Fibroblast of skin of left quadriceps (primary cell): ENCODE measurements at places on chromosomes 5 and 9.
A peak's percentile ranks its signal among the peaks of the same experiment; 100 is the strongest.

GRCh38 chr5:5675511-5675910 is 253.0 kb downstream of the ICE1 start:
- no peak for DNase-seq

- DNase-seq: no peak
These were observed 11.3 kb upstream of the SPZ1 start for GRCh38 chr5:80308526-80308925.

- DNase-seq: no peak
These were observed 10.2 kb downstream of the C9orf50 start for GRCh38 chr9:129610473-129611306.

- no peak for DNase-seq
These were observed 8.5 kb upstream of the PRXL2C start for GRCh38 chr9:96663506-96664120.

DNA sequence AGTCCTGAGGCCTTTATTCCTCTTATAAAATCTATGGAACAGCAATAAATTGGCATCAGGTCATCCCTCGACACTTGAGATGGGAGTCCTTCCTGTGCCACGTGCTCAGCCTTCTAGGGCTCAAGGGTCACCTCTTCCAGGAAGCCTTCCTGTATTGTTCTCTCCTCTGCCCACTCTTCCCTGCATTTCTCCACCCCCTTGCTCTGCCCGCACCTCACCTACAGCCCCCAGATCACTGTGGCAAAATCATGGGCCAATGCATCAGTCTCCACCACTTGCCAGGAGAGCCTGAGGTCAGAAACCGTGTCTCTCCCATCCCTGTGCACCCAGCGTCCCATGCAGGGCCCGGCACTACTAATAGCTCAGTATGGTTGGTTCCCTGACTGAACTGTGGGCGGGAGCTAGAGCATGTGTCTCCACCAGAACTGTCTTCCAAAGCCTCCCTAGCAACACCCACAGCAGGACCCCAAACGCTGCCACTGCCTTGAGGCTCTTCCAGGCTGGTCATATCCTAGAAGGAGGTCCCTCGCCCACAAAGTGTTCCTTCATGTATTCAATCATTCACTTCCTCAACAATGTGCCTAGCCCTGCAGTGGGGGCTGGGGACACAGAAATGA is 13.5 kb downstream of the DUSP1 start:
- DNase-seq: no peak

DNA sequence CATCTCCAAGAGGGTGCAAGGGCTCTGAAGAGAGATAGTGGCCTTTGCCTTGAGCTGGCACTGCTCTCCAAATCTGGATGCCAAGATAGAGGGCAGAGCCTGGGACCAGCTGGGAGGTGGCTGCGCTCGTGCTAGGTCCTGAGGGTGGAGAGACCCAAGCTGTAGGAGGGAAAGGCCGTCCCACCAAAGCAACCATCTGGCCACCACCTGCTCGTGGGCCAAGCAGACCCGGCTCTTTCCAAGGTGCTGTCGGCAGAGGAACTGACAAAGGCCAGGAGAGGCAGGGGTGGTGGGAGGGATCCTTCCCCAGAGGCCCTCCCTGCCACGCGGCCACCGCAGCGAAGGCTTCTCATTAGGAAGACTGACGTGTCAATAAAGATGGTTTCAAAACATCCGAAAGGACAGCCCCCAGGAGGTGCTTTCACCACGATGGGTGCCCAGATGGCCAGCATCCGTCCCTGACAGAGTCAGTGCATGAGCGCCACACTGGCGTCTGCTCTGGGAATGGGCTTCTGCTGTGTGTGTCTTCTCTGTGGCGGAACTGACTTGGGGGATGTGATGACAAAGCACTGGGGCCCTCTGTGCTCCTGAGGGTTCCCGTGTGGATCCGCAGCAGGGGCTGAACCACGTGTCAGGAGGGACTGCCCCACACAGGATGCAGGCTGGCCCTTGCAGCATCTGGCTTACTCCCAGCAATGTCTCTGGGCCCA is 213.5 kb downstream of the FANCC start:
- DNase-seq: no peak

DNA sequence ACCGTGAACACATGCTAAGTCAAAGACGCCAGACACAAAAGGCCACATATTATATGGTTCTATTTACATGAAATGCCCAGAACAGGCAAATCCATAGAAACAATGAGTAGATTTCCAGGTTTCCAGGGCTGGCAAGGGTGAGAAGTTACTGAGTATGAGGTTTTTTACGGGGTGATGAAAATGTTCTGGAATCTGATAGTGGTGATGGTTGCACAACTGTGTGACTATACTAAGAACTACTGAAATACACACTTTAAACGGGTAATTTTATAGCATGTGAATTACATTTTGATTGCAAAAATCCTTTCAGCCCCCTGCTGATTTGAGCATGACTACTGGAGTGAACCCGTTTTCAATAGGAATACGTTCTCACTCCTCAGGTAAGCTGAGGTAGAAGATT is 46.7 kb upstream of the TBC1D9B start:
- DNase-seq: peak; percentile 28

DNA sequence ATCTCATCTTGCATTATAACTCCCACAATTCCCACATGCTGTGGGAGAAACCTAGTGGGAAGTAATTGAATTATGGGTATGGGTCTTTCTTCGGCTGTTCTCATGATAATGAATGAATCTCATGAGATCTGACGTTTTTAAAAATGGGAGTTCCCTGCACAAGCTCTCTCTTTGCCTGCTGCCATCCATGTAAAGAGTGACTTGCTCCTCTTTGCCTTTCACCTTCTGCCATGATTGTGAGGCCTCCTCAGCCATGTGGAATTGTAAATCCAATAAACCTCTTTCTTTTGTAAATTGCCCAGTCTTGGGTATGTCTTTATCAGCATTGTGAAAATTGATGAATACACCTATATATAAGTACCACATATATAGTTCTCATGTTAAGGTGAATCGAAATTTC is 961.7 kb upstream of the COX7C start:
- DNase-seq: no peak

DNA sequence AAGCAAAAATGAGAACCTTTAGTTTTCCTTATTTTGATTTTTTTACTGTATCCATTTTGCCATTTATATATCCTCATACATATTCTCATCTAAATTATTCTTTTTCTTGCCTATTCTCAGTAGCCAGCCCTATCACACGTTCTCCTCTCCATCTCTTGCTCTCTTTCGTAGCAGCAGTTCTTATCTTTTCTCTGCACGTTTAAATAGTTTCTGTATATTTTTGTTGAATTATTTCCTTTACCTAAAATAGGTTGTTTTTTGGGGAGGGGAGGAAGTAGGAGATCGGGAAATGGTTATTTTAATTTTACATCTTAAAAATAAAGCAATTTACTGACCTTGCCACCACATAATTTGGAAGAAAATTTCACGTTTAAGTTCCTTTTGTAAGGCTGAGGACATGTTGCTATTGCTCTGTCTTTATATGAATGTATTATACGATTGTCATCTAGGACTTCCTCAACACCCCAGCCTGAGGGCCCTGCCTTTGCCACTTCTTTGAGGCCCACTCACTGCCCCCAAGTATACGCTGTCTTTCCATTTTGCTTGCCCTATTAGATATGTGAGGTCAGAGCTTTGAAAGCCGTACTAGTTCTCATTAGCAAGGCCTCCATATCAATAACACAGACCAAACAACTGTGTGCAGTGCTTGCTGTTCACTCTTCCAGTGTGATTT is 140.3 kb downstream of the GNAQ start:
- no peak for DNase-seq

- DNase-seq: no peak
These were observed 40.1 kb downstream of the PRRT1B start for GRCh38 chr9:131585375-131585774.

- no peak for DNase-seq
These were observed 125.8 kb downstream of the ARRDC3 start for GRCh38 chr5:91257301-91257700.

DNA sequence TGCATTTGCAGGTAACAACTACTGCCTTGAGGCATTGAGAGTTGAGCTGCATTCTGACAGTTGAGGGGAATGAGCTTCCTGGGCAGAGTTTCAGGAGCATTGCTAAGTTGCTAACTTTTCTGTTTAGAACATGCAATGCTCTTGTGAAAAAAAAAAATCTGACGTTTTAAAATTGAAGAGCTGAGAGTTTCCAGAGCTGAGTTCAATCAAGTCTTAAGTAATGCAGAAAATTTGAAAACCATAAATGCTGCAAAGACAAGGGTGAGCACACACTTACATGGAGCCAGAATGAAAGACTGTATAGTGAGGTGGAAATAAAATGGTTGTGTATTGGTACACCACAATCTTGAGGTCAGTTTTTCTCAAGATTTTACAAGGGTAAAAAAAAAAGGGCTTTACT is 166.0 kb downstream of the GABRB2 start:
- no peak for DNase-seq

- DNase-seq: no peak
These were observed 158.7 kb downstream of the NMUR2 start for GRCh38 chr5:152246401-152246800.

DNA sequence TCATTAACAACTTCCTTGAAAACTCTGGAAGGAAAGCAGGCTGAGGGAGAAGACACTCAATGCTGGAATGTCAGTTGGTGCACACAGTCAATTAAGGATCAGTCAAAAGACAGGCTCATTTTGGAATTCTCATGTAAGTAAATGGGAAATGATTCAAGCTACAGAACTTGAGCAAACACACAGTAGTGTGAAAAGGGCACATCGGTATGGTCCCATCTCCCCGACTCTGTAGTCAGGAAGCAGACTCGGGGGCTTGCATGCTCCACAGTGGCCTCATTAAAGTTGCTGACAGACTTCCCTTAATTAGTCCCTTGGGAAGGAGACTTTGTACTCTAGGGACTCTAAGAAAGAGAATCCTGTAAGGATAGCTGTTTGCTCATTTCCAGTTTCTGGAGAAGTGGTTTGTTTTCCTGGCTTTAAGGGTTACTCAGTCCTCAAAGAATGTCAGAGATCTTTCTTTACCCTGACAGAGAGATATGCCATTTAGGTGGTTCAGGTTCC is 339.2 kb downstream of the ADAMTS6 start:
- peak; percentile 87 for DNase-seq
